ENCODE measurements at places on chromosomes 11 and 22.

DNA sequence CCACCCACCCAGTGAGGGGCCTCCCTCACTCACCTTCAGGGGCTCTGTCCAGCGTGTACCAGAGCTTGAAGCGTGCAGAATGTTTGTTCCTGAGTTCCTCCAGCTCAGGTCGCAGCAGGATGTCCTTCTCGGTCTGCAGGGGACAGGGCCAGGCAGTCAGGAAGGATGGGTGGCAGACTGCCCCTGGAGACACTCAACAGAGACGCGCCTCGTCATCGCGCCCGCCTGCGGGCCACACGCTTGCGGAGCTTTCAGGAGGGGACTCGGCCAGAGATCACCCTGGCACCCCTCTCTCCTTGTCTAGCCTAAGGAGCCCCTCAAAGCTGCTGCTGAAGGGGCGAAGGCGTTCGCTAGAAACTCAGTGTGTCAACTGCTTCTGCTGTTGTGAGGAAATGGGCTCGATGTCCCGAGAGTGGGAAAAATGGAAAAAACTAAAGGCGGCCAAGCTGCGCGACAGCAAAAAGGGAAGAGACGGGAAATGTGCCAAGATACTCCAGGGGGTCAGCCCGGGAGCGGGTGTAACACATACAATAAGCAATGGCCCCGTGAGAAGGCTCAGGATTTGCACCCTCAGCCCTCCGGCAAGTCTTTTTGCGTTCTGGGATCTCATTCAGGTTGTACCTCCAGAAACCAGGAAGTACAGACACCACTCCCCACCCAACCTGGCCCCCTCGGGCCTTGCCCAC is 9.2 kb upstream of the POLDIP3 start:
- H3K4me1 ChIP-seq, result peaks cover 2% of the 10 kb centered on the region
- no peak for DNase-seq
- H3K27ac ChIP-seq, result no peak overlapping the region
- H3K27me3 ChIP-seq, result no peaks in the 10 kb centered on the region
- no peak overlapping the region for H3K4me3 ChIP-seq
- H3K36me3 ChIP-seq, result peaks cover 39% of the 10 kb centered on the region

DNA sequence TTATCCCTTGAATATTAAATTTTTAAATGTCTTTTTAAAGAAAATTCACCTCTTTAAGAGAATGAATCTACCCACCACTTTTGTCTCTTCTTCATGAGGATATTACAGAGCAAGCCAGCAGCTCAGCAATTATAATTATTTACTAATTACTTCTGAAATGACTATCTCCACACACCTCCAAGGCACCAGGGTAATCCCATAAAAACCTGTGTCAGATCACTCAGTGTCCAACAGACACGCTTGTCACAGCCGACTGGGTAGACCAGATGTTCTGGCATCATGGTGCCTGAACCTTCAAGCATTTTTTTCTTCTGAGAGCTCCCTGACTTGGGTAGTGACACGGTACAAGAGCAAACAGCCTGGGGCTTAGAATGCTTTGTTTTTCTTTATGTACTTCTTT is 61.4 kb downstream of the EFCAB6 start:
- no peaks in the 10 kb centered on the region for H3K27me3 ChIP-seq
- H3K36me3 ChIP-seq, result no peaks in the 10 kb centered on the region
- H3K27ac ChIP-seq, result no peak overlapping the region

DNA sequence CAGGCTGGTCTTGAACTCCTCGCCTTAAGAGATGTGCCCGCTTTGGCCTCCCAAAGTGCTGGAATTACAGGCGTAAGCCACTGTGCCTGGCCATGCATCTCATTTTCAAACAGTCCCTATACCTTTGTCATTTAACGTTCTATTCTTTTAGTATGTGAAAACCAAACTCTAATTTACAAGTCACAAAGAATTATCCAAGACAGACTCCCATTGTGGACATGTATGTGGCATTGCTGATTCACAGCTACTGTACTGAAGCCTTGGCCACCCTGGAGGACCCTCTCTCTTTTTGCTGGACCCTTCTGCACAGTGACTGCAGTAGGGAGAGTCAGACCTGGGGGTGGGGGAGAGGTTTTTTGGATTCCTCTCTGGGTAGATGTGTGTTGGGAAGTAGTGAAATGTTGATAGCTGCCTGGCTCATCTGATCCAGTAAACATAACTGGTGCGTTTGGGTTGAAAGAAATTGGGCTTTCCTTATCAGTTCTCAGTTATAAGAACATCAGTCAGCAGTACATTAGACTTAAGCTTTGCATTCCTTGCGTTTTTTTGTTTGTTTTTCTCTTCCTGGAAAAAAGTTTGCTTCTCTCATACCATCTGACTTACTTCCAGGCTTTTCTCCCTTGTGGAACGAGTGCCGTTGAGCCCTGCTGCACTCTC is 65.9 kb downstream of the MED15 start:
- DNase-seq, result no peak
- no peaks in the 10 kb centered on the region for H3K27me3 ChIP-seq
- peaks cover 91% of the 10 kb centered on the region for H3K36me3 ChIP-seq
- no peak overlapping the region for H3K4me3 ChIP-seq
- no peaks in the 10 kb centered on the region for H3K4me1 ChIP-seq

GRCh38 chr11:17368551-17368950 is 17.0 kb downstream of the NCR3LG1 start:
- peaks cover 4% of the 10 kb centered on the region for H3K36me3 ChIP-seq
- DNase-seq, result no peak
- H3K4me3 ChIP-seq, result no peak overlapping the region
- no peak overlapping the region for H3K27ac ChIP-seq
- H3K27me3 ChIP-seq, result no peaks in the 10 kb centered on the region

GRCh38 chr22:46934746-46935491 is 172.5 kb downstream of the TBC1D22A start:
- no peak overlapping the region for H3K27ac ChIP-seq
- no peaks in the 10 kb centered on the region for H3K27me3 ChIP-seq
- H3K4me1 ChIP-seq, result peaks cover 2% of the 10 kb centered on the region
- no peak for DNase-seq
